ENCODE measurements at places on chromosomes 1 and 21. TPM values are rescaled to one million over a fixed set of nuclear protein-coding genes. Genes with fewer than 3 reads are reported as not detected.

The SLC35F3 gene
- polyA plus RNA-seq: 1.9 TPM

The S100A8 gene
- polyA plus RNA-seq: 754 TPM

The TSPEAR gene
- polyA plus RNA-seq: 0.07 TPM

The DNAI4 gene
- 4.9 TPM for polyA plus RNA-seq

The MIXL1 gene
- 0.30 TPM for polyA plus RNA-seq

The TGFB2 gene
- 1.6 TPM for polyA plus RNA-seq

The SPATA1 gene
- polyA plus RNA-seq: 3.7 TPM

The OR2L5 gene
- 0.02 TPM for polyA plus RNA-seq

Measured in thymus (tissue), 14 donors.